SJCRH30 (cell line): ENCODE measurements at places on chromosomes 3 and 15.

DNA sequence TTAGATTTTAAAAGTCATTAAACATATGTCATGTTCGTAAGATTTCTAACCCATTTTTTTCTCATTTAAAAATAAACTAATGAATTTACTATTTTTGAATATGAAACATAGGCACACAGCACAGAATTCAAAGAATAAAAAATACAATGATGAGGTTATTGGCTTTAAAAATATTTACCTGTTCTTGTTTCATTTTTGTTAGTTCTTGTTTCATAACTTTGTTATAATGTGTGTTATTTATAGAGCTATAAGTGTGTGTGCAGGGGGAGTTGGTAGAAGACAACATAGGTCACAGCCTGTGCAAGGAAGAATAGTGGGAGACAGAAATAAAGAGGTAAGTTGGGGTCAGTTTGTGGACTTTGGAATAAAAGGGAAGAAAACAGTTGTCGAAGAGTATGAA is 30.8 kb upstream of the NRROS start:
- no peak for DNase-seq

GRCh38 chr3:9022305-9023225 is 59.3 kb upstream of the RAD18 start:
- no peak for DNase-seq

- DNase-seq, result no peak
Observed at GRCh38 chr3:150385296-150386242, 22.5 kb upstream of the TSC22D2 start.

GRCh38 chr3:186151077-186151971 is 42.4 kb upstream of the ETV5 start:
- DNase-seq, result no peak

DNA sequence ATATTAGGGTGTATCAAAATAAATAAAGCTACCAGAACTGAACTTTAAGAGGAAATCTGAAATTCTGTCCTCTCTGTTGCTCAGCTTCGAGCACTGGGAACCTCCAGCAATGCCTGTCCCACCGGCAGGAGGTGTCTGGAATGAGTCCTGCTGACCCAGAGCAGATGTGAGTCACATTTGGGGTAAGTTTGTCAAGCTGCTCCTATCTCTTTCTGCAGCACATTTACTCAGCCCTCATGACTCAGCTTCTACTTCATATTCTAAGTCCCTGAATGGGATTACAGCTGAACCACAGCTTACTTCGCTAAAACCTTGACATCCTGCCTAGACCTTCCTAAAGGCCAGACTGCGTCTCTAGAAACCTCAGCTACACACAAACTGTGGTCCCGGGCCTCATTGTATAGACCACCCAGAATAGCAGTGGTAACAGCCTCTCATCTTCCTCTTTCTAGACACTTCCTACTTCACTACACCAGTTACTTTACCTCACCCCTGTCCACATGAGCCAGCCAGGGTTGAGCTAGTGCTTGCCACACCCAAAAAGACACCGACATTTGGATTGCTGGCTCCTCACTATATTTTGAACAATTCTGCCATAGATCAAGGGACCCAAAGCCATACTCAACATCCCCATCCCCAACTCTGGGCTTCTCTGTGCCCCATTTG is 109.6 kb upstream of the TMCO5A start:
- peak; percentile 43 for DNase-seq
